ENCODE measurements at places on chromosomes 11 and 22.
A peak's percentile ranks its signal among the peaks of the same experiment; 100 is the strongest.

- no peak for DNase-seq
Measured at GRCh38 chr22:34333285-34333684, 413.0 kb upstream of the LARGE1 start.

DNA sequence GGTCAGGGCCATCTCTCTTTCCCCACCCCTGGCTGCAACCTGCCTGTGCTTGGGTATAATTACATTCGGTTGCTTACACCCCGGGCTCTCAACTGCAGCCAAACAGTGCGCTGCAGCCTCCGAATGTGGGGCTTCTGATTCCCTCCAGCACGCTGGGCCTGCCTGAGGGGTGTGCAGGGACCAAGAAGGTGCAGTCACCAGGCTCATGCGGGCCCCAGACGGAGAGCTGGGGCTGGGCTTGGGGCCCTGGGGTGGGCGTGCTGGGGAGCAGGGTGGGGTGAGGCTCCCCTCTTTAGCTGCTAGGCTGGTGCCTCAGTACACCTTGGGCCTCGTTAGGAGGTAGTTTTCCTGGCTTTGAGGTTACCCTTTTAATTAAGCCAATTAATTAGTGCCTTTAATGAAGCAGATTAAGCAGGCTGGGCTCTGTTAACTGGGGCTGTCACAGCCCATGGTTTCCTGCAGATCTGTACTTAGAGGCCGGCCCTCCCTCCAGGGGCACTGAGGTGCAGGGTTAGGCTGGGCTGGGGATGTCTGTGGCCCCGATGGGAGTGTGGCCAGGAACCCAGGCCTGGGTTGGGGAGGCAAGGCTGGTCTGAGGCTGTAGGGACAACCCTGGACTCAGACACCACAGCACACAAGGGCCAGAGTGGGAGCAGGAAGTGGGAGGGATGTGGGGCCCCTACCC, 17.3 kb downstream of the FLRT1 start:
- DNase-seq, result no peak

GRCh38 chr11:119297938-119298337, 19.0 kb downstream of the MCAM start:
- no peak for DNase-seq

DNA sequence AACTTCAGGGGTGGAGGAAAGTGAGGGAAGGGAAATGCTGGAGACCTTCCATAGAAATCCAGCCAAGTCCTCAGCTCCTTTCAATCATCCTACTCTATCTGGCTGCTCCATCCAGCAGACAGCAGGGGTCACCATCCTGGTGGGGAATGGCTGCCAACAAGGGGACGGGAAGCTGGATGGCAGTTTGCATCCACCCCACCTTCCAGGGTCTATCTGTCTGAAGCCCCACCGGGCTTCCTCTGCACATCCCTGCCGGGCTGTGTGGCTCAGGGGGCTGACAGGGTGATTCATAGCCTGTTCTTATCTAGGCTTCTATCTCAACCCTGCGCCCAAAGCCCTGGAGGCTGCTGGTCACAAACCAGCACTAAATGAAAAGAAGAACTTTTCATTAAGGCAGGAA, 1.1 kb downstream of the SYTL2 start:
- no peak for DNase-seq

DNA sequence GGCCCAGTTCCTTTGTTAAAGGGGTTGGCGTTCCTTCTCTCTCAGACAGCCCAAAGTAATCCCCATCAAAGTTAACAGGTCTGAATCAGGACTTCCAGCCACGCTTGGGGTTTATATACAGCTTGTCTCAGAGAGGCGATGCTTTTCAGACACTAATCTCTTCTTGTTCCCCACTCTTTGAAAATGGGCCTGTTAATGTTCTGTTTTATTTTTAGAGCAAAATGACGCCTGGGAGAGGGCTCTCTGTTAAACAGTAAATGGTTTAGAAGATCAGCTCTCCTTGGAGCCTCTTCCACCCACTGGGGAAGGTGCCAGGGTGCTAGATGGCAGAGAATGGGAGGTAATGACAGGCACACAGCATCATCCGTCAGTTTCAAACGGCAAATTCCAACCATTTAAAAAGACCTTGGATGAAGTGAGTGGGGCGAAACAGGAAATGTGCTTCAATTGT, 235.9 kb upstream of the NARS2 start:
- DNase-seq, result no peak

DNA sequence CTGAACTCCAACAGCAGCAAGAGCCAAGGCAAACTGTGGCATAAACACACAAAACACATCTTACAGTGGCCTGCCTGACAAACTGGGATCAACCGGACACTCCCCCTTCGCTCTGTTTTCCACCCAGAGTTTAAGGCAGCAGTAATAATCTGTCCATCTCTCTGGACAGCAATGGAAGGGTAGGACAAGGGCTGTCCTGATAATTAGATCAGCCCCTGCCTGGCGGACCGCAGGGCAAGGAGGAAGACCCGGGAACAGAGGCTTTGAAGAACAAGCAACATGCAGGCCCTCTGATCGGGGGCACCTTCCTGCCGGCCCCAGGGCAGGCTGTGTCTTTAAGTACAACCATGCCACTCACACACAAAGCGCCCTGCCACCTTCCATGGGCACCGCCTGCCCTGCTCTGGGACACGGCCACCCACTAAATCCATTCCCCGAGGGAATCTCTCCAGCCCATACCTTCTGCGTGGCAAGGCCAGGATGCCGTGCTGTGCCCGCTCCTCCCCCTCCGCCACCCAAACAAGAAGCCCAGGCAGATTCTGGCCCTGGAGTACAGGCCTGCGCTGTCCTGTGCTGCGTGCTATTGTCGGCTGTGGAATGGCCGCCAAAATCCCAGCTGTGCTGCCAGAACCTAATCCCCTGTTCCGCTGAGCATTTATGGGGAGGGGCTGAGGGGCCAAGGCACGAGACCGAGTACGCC, 38.8 kb downstream of the NUMA1 start:
- DNase-seq, result peak; percentile 66

- peak; percentile 63 for DNase-seq
Measured at GRCh38 chr11:122843281-122844141, 5.2 kb downstream of the CRTAM start.

DNA sequence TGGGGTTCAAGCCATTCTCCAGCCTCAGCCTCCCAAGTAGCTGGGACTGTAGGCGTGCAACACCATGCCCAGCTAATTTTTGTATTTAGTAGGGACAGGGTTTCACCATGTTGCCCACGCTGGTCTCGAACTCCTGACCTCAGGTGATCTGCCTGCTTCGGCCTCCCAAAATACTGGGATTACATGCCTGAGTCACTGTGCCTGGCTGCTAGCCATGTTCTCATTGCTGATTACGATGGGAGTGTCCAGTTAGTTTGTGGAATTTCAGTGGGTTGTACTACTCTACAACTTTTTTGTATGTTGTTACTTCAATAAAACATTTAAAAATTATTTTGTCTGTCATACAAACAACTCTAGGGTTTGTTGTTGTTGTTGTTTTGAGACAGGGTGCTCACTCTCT, 4.8 kb upstream of the VPS11 start:
- no peak for DNase-seq

DNA sequence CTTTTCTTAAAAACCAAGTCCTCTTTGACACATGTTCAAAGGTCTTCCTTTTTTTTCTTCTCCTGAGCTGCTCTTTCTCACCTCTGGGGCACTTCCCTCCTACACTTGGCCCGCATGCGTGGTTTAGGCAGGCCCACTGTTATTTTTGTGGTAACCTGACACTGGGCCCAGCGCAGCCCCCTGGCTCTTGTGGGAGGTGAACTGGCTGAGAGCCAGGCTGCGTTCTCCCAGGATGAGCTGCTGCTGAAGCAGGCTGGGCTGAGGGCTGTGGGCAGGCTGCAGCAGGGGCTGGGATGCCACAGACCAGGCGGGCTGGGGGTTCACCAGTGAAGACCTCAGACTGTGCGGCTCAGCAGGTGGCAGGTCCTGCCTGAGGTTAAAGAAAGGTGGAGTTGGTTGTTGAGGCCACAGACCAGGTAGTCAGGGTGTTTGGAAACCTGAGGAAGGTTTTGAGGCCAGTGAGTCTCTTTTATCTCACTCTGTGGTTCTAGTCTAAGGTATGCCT, 72.4 kb downstream of the TEAD1 start:
- DNase-seq, result no peak

- no peak for DNase-seq
Measured at GRCh38 chr22:39449708-39450107, 7.1 kb upstream of the MGAT3 start.

DNA sequence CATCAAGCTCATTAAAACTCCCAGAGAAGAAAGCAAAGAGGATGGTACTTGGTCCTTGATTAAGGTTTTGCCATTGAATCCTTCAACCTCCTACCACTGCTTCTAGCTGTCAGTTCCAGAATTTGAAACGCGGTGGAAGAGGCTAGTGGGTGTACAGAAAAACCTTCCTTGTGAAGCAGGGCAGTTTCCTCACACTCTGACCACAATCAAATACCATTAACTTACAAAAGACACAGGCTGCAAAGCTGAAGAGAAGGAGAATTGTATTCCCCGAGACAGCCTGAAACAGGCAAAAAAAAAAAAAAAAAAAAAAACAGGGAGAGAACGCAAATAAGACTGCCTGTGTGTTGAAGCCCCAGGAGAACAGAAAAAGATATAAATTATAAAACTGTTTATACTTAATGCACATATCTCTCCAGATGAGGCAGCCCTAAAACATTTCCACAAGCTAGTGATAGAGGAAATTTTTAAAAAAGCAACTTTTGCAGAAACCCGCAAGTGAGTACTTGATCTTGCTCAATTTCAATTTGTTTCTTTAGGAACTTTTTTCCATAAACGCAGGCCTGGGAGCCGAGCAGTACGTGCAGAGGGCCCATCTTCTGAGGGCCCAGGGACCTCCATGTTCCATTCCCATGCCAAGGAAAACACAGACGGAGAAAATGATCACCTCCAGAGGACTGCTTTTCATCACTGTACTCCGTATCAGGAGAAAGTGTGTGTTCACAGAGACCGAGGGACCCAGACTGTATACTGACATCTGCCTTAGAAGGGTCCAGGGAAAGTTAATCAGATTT, 218.7 kb upstream of the BLID start:
- DNase-seq, result no peak

DNA sequence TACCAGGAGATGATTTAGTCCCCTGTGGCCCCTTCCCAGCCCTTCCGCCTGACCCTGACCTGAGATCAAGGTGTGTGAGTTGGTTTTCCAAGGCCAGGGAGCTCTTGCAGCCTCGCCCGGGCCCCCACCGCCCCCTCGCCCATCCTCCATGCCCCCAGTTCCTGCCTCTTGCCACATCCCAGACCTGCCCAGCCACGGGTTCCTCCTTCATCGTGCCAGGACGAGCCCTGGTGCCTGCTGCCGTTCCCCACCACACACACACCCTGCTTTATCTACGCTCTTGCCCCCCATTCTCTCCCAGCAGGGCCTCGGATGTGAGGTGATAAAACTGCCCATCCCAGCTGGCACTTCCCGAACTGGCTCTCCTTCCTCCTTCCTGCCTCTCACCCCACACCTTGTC, 1.4 kb upstream of the LIF start:
- DNase-seq, result no peak

GRCh38 chr11:12329169-12329568, 48.2 kb upstream of the PARVA start:
- DNase-seq, result no peak

DNA sequence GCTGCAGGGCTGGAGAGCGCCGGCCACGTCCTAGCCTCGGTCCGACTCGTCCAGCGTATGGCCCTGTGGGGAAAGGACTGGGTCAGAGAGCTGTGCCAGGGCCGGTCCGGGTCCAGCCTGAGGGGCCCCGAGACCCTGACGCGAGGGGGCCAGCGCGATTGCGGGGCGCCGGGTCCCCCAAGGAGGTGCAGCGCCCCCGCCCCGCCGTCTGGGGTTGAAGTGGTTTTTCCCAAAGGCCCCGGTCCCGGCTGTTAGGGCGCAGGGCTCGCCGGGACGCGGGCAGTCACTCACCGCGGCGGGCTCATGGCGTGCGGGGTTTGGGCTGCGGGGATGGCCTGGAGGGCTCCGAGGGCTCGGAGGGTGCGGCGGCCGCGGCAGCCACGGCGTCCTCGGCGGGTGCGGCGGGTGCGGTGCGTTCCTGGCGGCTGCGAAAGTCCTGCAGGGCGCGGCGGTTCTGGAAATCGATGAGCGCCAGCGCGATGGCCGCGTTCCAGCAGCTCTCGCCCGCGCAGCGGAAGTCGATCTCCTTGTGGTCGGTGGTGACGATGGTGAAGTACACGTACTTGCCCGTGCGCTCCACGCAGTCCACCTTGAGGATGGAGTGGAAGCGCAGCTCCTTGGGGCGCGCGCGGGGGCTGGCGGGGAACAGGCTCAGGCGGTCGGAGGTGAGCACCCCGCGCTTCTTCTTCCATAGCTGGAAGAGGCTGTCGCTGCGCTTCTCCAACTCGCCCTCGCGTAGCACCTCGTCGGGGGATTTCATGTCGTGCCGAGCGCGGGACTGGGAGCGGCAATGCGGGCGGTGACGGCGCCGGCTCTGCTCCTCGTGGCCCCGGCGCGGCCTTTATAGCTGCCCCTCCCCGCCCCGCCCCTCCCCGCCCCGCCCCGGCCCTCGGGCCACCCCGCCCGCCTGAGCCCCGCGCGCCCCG, at the start of gene PHLDA2:
Gene PHLDA2 (minus strand): TSS at position 816 of the 926 bp plus-strand sequence. CDS start 56 bp downstream, at position 760.
- DNase-seq, result no peak

- DNase-seq, result no peak
Measured at GRCh38 chr11:128520888-128521681, 66.3 kb downstream of the ETS1 start.

DNA sequence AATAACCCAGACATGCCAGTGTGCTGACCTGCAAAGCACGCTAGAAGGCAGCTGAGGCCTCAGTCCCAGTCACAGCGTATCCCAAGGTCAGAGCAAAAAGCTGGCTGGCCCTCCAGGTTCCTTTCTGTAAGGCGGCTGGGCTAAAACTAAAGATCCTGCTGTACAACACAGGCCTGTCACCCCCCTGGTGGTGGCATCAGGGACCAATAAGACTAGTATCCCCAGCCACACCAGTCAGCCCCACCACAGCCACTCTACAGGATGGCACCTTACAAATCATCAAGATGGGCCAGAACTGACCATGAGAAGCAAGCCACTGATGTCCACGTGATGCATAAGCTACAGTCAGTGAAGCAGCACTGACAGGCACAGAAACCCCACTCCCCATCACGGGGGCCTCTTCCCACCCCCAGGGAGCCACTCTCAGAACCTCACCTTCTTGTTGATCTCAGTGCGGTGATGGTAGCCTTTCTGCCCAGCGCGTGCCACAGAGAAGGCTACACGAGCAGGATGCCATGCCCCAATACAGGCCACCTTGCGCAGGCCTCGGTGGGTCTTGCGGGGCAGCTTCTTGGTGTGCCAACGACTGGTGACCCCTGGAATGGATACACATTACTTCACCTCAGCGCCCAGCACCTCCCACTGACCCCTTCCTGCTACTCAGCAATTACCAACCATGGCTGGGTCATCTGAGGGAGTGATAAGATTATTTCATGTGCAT, 5.0 kb downstream of the RPL3 start:
- no peak for DNase-seq

All from naive thymus-derived CD8-positive, alpha-beta T cell (primary cell).